ENCODE measurements at places on chromosomes 4 and X.

DNA sequence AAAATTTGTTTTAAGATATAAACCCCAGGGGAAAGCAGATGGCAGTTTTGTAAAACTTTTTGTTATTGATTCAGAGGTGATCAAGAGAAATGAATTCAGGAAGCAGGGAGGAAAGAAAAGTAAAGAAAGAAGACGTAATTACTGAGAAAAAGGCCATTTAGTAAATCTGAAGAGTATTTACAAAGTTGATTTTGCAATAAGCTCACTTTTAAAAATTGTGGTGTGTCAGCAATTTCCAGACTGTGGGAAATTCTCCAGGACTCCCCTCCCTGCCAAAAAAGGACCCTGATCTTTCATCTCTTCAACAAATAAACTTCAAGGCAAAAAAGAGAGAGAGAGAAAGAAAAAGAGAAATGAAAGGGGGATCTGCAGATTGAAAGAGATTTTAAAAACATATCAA, 36.6 kb downstream of the PCYT1B start:
- no peak for DNase-seq

DNA sequence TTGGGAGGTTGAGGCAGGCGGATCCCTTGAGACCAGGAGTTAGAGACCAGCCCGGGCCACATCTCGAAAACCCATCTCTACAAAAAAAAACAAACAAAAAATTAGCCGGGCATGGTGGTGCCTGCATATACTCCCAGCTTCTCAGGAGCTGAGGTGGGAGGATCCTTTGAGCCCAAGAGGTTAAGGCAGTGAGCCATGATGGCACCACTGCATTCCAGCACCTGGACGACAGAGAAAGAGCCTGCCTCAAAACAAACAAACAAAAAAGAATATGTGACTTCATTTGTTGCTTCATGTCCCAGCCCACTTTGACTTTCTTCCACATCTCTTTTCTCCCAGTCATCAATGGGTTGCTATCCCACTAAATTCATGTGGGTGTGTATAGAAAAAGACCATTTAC, 79.7 kb downstream of the BCOR start:
- DNase-seq: no peak

DNA sequence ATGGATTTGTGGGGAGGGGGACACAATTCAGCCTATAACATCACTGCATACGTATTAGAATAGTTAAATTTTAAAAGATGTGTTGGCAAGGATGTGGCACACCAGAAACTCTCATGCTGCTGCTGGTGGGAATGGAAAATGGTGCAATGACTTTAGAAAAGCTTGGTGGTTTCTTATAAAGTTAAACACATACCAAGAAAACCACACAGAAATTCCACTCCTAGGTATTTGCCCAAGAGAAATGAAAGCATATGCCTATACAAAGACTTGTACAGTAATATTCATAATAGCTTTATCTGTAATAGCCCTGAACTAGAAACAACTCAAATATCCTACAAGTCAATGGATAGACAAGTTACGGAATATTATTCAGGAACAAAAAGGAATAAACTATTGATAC, 71.3 kb upstream of the PDHA1 start:
- DNase-seq: no peak

GRCh38 chrX:68930542-68931317, 101.9 kb downstream of the EFNB1 start:
- no peak for DNase-seq

- no peak for DNase-seq
Observed at GRCh38 chrX:13366698-13367097, 46.8 kb upstream of the ATXN3L start.

Measured in renal pelvis (tissue), 12 donors.